Right atrium auricular region (tissue), 2 donors: ENCODE measurements at places on chromosomes 11 and 22. TPM values are rescaled to one million over a fixed set of nuclear protein-coding genes. Genes with fewer than 3 reads are reported as not detected.

Gene ALDH3B2
- total RNA-seq, result not detected

Gene TEF
- 12.7 TPM for total RNA-seq

Gene SYCE3
- total RNA-seq, result not detected

Gene CALCB
- total RNA-seq, result not detected

- H3K27ac ChIP-seq, result peak within 1 kb of the TSS; percentile 65
- no peaks in the 10 kb centered on the region for H3K4me1 ChIP-seq
- H3K36me3 ChIP-seq, result no peaks in the 10 kb centered on the region
- DNase-seq, result no peak
- no peaks in the 10 kb centered on the region for H3K27me3 ChIP-seq
Observed at GRCh38 chr11:288478-289397, at the start of gene PGGHG. Gene PGGHG, plus strand, starts transcription at chr11:289126. Its CDS starts 691 bp downstream, at chr11:289817.

DNA sequence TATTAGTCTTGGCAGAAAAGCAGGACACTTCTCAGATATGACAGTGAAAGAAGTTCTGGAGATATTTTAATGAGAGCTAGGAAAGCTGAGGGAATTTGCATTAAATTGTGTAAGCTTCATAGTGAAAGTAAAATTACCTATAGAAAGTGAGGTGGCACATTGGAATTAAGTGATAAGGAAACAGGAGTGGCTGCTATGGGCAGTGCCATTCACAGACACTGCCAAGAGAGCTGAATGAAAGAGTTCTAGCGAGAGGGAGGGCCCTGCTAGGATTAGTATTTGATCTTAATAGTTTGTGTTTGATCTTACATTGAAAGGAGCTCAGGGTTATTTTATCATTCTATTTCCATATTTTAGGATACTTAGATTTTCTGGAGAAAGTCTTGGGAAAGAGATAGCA is 351.9 kb downstream of the DDX10 start:
- H3K27me3 ChIP-seq, result no peaks in the 10 kb centered on the region
- no peak for DNase-seq
- no peaks in the 10 kb centered on the region for H3K4me1 ChIP-seq
- H3K4me3 ChIP-seq, result no peak overlapping the region
- no peaks in the 10 kb centered on the region for H3K36me3 ChIP-seq
- no peak overlapping the region for H3K27ac ChIP-seq

DNA sequence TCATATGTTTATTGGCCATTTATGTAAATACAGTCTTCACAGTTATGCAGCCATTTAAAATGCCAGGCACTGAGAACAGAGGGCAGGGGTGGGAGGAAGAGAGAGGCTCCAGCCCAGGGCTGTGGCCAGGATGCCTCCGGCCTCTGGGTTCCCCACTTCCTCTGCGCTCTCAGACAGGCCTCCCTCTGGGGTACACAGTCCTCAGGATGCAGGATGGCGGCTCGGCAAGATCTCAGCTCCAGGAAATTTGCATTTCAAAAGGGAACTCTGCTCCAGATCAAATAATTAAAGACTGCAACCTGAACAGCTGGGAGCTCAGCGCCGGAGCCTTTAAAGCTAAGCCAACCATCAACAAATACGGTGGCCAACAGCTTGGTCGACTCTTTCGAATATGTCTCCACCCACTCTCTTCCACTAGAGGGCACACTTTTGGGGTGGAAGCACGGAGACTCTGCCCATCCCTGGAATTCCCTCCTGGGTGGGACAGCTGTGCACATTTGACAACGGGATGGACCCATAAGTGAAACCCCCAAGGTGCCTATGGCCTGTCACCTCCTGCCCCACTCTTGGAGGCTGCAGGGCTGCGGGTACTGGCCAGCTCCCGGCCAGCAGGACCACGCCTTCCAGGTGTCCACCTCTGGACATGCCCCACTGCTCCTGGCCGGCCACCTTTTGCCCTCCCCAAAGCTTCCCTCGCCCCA is 1044.7 kb downstream of the BRD1 start:
- no peaks in the 10 kb centered on the region for H3K4me1 ChIP-seq
- no peaks in the 10 kb centered on the region for H3K27me3 ChIP-seq
- no peaks in the 10 kb centered on the region for H3K36me3 ChIP-seq
- H3K27ac ChIP-seq, result no peak overlapping the region
- peak; percentile 30 for DNase-seq

DNA sequence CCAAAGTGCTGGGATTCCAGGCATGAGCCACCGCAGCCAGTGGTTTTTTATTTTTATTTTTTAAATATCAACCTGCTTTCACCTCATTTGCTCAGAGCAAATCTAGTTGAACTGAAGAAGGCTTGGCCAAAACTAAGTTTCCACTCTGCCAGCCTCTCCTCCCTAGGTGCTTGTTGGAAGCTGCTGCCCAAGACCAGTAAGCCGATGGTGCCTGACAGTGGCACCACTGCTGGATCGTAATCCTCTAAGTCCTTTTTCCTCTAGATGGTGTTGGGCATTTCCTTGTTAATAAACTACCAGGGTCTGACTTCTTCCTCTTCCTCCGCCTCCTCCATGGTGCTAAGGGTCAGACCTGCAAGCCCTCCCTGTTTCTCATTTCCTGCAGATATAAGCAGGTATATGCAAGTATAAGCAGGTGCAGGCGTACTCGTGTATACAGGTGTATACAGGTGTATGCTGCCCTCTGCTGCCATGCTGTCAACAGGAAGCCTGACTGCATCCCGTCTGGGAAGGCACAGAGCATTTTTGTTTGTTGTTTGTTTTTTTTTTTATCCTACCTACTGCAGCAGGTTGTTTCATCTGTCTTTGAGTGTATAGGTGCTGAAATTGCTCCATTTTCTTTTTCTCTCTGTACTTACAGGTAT is 1.6 kb downstream of the NADSYN1 start:
- no peak overlapping the region for H3K27ac ChIP-seq
- peaks cover 20% of the 10 kb centered on the region for H3K4me1 ChIP-seq
- no peak overlapping the region for H3K4me3 ChIP-seq
- no peaks in the 10 kb centered on the region for H3K27me3 ChIP-seq
- peaks cover 47% of the 10 kb centered on the region for H3K36me3 ChIP-seq

- H3K27me3 ChIP-seq, result no peaks in the 10 kb centered on the region
- no peak overlapping the region for H3K4me3 ChIP-seq
- H3K36me3 ChIP-seq, result no peaks in the 10 kb centered on the region
- DNase-seq, result no peak
- H3K27ac ChIP-seq, result no peak overlapping the region
- no peaks in the 10 kb centered on the region for H3K4me1 ChIP-seq
Observed at GRCh38 chr11:101786916-101787315, 127.9 kb upstream of the CEP126 start.
